ENCODE measurements at places on chromosomes 1 and 21. TPM values are rescaled to one million over a fixed set of nuclear protein-coding genes. Genes with fewer than 3 reads are reported as not detected.

Gene IFFO2
- 6.2 TPM for total RNA-seq

Gene REG4
- not detected for total RNA-seq

Gene NOS1AP
- 0.76 TPM for total RNA-seq

Gene RALGPS2
- total RNA-seq: 3.2 TPM

Gene TRIM45
- 15.5 TPM for total RNA-seq

Measured in psoas muscle (tissue), 8 donors.